ENCODE measurements at places on chromosomes 2 and 18.

DNA sequence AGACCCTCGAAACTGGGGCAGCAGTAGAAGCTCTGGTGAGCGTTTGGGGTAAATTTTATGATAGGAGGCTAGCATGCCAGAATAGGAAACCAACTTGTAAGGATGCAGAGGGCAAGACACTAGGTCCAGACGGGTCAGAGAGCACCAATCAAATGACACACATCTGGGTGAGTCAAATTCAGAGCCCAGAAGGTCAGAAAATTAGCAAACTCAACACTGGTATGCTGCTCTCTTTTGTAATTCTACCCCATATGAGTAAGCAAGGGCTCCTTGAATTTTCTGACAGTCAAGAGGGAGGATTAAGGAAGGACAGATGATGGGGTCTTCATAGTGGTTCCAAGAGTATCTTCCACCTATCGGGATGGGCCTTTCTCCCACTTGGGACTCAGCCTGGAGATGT is 209.8 kb downstream of the BCL2 start:
- no peak for DNase-seq

DNA sequence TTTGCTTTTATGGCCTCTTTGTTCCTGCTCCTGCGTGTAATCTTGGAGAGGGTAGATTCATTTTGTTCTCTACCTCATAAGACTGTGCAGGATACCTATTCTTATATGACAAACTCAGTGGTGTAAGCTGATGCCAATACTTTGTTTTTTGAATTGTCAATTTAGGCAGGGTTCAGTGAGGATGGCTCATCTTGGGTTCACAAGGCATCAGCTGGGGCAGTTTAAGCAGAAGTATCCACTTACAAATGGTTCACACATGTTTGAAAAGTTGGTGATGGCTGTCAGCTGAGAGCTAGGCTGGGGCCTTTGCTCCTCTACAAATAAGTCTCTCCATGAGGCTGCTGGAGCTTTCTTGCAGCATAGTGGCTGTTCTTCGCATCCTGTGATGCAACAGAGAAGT is 920.6 kb upstream of the PIK3C3 start:
- no peak for DNase-seq

GRCh38 chr2:39947294-39948015 is 168.4 kb upstream of the THUMPD2 start:
- DNase-seq, result peak; percentile 26

DNA sequence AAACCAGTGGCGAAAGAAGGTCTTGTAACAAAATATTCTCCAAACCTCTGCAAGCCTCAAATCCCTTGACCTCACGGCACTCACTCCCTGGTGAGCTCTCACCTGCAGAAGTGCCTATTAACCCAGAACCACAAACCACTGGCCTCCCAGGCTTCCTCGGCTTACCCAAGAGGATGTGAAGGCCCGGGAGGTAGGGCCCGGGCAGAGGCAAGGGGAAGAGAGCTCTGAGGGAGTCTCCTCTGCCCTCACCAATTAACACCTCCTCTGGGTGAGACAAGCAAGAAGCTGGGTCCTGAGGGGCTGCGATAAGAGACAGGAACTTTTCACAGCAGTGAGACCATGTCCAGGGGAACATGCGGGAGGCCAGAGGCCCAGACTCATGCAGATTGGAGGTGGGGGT is 53.7 kb downstream of the EMX1 start:
- no peak for DNase-seq

GRCh38 chr2:64831134-64831976 is 157.8 kb upstream of the SLC1A4 start:
- DNase-seq, result peak; percentile 97

GRCh38 chr2:179170901-179171300 is 93.7 kb downstream of the SESTD1 start:
- no peak for DNase-seq

- no peak for DNase-seq
Measured at GRCh38 chr2:136171223-136171622, 53.3 kb upstream of the CXCR4 start.

- no peak for DNase-seq
Measured at GRCh38 chr2:155980941-155981560, 351.5 kb downstream of the NR4A2 start.

DNA sequence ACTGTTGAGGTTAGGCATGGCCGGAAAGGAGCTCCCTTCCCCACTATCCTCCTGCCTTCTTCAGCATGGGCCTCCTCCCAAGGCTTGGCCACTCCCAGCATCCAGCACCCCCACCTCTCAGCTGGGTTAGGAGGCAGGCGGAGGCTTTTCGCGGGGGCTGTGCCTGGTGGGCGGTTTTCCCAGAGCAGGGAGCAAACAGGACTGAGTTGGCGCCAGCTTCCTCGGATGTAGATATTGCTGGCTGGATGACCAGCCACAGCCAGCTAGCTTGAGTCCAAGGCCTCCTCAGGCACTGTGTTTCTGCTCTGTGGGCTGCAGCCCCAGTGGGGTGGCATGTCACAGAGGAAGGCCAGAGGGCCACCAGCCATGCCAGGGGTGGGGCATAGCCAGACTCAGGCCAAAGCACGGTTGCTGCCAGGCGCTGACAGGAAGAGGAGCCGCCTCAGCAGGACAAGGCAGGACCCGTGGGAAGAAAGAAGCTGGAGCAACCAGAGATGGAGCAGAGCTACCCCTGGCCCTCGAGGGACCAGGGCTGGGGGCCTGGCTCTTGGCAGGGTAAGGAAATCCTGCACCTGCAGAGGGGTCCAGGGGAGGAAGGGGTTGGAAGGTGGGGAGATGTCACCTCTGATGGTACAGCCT is at the start of gene TCF23:
TCF23 (plus strand) TSS at position 204 of the 639 bp plus-strand sequence; CDS start at position 334, 130 bp downstream.
- no peak for DNase-seq

DNA sequence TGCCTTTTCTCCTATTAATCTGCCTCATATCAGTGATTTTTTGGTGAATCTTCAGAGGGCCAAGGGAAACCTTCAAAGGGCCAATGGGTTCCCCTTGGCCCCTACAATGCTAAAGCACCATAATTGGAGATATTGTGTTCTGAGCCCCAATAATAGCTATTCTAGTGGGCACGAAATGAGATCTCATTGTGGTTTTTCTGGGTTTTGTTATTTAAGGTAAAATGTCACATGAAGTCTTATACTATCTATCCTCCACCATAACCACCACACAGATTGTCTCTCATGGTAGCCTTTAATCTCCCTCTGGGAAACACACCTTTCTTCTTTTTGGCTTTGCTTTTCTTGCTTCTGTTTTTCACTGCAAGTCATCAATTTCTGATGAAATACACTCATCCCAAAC is 152.8 kb downstream of the B3GNT2 start:
- DNase-seq, result no peak

DNA sequence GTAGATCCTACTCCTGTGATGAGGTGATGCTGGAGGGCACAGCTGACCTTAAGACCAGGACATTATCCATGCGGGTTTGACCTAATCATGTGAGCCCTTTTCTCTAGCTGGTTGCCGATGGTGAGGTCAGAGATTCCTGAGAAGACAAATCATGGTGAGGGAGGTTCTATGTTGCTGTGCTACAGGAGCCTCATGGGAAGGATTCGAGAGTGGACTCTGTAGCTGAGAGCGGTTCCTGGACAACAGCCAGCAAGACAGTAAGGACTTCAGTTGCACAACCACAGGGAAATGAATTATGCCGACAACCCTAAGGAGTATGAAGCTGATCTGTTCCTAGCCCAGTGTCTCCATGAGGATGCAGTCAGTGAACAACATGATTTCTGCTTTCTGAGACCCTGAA is 80.4 kb downstream of the EPB41L3 start:
- DNase-seq, result peak; percentile 99

GRCh38 chr18:32930695-32931301 is 158.0 kb upstream of the KLHL14 start:
- DNase-seq, result peak; percentile 65

GRCh38 chr2:39240758-39241157 is 3.0 kb downstream of the CDKL4 start:
- no peak for DNase-seq

- peak; percentile 96 for DNase-seq
Measured at GRCh38 chr2:43041661-43042360, 184.6 kb downstream of the ZFP36L2 start.

GRCh38 chr2:127567351-127567854 is 31.9 kb downstream of the MYO7B start:
- DNase-seq, result no peak

- DNase-seq, result no peak
Measured at GRCh38 chr18:9890957-9891356, 5.2 kb downstream of the TXNDC2 start.

GRCh38 chr2:198525211-198525969 is 721.0 kb downstream of the PLCL1 start:
- DNase-seq, result no peak

- DNase-seq, result no peak
Measured at GRCh38 chr2:32812316-32812715, 134.4 kb upstream of the LTBP1 start.

DNA sequence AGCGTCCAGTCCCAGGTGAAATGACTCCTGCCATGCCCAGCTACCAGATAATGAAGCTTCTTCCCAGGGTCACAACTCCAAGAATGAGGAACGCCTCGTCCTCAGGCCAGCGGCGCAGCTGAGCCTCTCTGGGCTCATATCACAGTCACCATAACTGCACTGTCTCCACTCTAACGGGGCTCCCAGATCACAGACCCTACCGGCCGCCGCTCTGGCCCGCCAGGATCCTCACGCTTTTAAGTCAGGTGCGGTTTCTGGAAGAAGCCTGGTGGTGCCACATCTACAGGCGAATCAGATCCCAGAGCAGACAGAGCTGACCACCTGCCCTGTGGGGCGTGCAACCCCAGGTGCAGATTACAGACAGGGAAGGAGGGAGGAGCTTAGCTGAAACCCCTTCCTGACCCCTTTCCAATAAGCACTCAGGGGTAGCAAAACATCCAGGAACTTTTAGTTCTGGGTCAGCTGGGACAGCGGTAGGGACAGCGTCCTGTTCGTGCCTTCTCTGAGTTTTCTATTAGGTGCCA is 3.7 kb upstream of the ACKR3 start:
- no peak for DNase-seq

DNA sequence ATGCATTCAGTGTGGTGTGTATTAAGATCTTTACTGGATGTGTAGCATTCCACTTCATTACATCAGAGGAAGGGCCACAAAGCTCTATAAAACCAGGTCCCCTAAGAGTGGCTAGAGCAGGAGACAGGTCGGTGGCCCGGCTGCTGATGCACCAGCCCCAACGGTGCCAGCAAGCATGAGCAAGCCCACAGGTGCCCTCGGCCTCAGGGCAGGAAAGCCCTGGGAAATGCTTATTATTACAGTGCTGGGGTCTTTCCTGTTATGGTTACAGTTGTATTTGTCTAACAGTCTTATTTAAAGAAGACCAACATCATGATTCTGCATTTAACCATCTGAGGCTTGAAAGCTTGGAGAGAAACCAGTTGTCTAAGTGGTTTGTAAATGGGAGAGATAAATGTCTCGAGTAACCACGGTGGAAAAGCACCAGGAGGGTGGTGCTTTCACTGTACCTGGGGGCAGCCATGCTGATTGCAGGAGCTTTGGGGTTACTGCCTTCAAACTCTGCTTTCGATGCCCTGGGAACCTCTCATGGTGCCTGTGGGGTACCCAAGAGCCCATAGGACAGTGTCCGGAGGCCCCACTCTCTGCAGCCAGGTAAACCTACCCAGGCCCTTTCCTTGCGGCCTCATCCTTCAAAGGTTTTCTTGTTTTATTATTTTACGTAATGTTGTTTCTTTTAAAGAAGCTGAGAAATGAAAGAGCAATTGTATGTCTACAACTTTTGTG is 133.1 kb downstream of the SH3RF3 start:
- no peak for DNase-seq

- no peak for DNase-seq
Measured at GRCh38 chr2:190800528-190800927, 80.1 kb upstream of the GLS start.

DNA sequence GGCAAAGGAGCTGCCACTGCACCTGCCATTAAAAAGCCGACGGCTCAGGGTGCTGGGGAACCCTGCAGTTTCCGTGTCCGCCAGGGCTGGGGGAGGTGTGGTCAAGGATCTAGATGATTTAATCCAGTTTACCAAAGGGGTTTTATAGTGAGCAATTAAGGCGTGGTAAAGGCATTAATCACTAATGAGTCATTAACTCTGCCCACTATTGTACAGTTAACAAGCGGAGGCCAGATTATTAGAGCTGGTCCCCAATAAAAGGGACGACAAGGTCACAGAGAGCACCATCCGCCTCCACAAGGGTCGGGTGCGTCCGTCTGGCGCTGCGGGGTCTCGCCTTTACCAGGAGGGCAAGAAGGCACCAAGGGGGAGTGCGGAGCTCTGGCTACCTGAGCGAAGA is 9.6 kb downstream of the RAX start:
- DNase-seq, result peak; percentile 15

- DNase-seq, result no peak
Measured at GRCh38 chr2:85714841-85715240, 20.7 kb downstream of the GNLY start.

GRCh38 chr2:45904267-45904945 is 252.9 kb downstream of the PRKCE start:
- peak; percentile 71 for DNase-seq

GRCh38 chr2:61857224-61857623 is 3.4 kb upstream of the FAM161A start:
- DNase-seq, result no peak

DNA sequence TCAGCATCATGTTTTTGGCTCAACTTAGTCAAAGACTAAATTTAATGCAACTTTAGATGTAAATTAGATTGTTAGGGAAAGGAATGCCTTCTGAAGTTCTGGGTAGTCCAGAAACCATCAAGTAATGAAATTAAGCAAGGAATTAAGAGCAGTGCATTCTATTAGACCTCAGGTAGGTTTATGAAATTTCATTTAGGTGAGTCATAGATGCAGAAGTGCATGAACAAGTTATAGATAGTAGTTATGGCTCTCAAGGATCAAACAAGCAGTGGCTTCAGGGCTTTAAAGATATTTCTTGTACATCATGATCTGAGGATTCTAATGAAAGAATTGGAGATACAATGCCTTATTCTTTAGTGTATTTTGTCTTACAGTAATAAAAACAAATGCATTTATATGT is 25.4 kb upstream of the SPOPL start:
- no peak for DNase-seq

- no peak for DNase-seq
Measured at GRCh38 chr2:109006971-109007370, 18.0 kb upstream of the EDAR start.

GRCh38 chr2:127648321-127648720 is 2.4 kb downstream of the GPR17 start:
- no peak for DNase-seq

DNA sequence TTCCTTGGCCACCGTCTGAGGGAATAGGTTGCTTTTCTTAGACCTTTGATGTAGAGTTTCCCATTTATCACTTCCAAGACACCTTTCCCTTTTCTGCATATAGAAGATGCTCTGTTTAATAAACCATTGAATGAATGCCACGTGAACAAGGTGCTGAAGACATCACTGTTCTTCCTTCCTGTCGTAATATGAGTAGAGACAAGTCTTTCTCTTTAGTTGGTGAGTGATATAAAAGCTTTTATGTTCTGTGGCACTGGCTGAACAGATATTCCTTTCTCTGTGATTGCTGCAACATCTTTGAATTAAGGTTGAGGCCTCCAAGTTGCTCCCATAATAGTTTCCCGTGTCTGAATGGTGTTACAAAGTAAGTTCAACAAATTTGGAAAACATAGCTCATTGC is 38.7 kb downstream of the TTC39C start:
- no peak for DNase-seq

- DNase-seq, result no peak
Measured at GRCh38 chr2:141062031-141062430, 1068.8 kb downstream of the LRP1B start.

Data from fibroblast of mammary gland (primary cell).